Activated naive CD8-positive, alpha-beta T cell treated with anti-CD3 and anti-CD28 coated beads for 36 hours (primary cell): ENCODE measurements at places on chromosomes 12 and 14. TPM values are rescaled to one million over a fixed set of nuclear protein-coding genes. Genes with fewer than 3 reads are reported as not detected.

DNA sequence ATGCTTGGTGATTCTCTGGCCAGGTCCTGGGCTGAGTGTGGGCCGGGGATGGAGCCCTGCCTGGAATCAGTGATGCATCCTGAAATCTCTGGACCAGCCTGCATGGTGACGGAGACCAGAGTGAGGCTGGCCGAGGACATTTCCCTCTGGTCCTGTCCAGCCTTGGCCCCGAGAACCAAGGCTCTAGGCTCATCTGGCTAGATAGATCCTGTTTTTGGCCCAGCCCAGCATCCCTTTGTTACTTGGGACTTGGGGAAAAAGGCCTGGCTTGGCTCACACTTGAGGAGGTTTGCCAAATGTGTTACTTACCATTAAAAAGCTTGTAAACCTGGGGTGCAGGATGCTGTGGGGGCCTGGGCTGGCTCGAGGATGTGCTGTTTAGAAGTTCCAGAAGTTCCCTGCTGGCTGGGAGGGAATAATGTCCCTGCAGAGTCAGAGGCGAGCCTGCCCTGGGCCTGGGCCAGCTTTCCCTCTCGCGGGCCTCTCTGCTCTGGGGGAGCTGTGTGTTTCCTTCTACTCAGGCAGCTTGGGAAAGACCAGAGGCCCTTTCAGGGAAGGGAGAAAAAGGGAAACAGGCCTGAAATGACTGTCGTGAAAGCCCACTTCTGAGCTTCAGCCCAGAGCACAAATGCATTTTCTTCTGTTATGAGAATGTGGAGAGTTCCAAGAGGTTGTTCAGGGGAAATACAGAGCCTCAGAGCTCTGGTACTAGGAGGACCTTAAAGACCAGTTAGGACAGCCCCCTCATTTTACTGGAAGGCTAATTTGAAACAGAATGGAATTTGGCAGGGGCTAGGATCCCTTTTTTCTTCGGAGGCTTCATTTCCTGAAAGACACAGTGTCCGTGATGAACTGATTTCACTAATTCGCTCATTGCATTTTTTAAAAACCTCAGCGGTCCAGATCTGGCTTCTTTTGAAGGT, 47.2 kb upstream of the CTDSP2 start:
- no peak overlapping the region for H3K27ac ChIP-seq
- H3K4me1 ChIP-seq = peaks cover 53% of the 10 kb centered on the region
- H3K27me3 ChIP-seq = no peaks in the 10 kb centered on the region
- peaks cover 2% of the 10 kb centered on the region for H3K36me3 ChIP-seq

GRCh38 chr12:65891219-65891618, 66.9 kb downstream of the HMGA2 start:
- DNase-seq = no peak
- H3K27me3 ChIP-seq = peaks cover 37% of the 10 kb centered on the region
- no peak overlapping the region for H3K4me3 ChIP-seq

GRCh38 chr12:90428881-90429280, 526.1 kb downstream of the CCER1 start:
- DNase-seq = no peak
- no peaks in the 10 kb centered on the region for H3K27me3 ChIP-seq
- H3K4me1 ChIP-seq = no peaks in the 10 kb centered on the region
- H3K36me3 ChIP-seq = no peaks in the 10 kb centered on the region

The SLC15A4 gene
- 22.0 TPM for total RNA-seq

The KERA gene
- total RNA-seq = not detected

The EFS gene
- total RNA-seq = not detected
